ENCODE measurements at places on chromosomes 4 and X.

- no peak for DNase-seq
Measured at GRCh38 chr4:110268352-110268751, 69.9 kb upstream of the ELOVL6 start.

GRCh38 chrX:33817266-33817665, 314.8 kb downstream of the FAM47A start:
- DNase-seq = no peak

DNA sequence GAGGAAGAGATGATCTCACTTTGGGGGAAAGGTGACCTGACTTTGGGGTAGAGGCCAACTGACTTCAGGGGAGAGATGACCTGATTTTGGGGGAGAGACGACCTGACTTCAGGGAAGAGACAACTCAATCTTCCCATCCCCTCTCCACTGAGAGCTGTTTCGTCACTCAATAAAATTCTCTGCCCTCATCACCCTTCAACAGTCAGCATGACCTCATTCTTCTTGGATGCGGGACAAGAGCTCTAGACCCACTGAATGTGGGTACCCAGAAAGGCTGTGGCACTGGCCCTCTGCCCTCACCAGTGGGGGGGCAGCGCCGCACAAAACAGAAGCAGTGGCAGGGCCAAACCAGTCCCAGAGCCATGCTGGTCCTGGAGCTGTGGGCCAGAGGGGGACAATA, 34.6 kb downstream of the ATXN3L start:
- no peak for DNase-seq

DNA sequence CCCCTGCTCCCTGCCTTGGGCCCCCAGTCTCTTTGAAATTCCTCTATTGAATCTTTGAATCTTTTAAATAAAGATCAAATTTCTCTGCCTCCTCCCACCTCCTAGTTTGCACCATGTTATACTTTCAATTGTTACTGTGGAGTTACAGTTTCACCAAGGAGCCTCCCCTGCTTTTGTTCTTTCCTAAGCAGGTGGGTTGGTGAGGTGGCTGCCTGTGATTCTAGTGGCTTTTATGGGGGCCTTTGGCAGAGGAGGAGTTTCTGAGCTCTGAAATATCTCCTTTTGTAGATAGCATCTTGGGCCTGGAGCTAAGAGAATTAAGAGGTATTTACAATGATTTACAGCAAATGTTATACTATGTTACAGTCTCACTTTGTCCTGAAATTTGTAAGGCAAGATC, 133.8 kb upstream of the STX18 start:
- DNase-seq = no peak

DNA sequence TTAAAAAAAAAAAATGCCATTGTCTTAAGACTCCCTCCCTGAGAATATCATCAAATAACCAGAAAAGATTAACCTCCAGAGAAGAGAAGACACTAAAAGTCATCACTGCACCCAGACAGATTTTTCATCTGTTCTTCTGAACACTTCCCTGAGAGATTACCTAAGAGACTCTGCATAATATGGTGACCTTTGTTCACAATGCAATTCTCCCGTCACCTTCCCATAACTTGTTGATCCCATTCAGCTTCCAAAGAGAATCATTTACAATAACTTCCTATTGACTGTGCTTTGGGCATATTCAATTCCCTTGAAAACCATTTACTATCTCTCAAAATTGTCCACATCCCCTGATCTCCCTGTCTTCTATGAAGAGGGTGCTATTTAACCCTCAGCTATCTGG, 85.1 kb upstream of the SMAD1 start:
- DNase-seq = no peak

- no peak for DNase-seq
Measured at GRCh38 chrX:9433596-9433995, 31.3 kb upstream of the TBL1X start.

DNA sequence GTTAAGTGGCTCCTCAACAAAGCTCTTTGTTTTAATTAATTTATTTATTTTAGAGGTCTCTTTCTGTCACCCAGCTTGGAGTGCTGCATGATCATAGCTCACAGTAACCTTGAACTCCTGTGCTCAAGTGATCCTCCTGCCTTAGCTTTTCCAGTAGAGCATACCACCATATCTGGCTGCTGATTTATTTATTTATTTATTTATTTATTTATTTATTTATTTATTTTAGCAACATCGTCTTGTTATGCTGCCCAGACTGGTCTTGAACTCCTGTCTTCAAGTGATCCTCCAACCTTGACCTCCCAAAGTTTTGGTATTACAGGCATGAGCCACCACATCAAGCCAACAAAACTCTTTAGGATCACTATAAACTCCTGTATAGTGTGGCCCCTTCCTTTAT, 15.8 kb upstream of the KLF8 start:
- no peak for DNase-seq

GRCh38 chrX:48823053-48823452, 3.3 kb upstream of the ERAS start:
- DNase-seq = no peak

DNA sequence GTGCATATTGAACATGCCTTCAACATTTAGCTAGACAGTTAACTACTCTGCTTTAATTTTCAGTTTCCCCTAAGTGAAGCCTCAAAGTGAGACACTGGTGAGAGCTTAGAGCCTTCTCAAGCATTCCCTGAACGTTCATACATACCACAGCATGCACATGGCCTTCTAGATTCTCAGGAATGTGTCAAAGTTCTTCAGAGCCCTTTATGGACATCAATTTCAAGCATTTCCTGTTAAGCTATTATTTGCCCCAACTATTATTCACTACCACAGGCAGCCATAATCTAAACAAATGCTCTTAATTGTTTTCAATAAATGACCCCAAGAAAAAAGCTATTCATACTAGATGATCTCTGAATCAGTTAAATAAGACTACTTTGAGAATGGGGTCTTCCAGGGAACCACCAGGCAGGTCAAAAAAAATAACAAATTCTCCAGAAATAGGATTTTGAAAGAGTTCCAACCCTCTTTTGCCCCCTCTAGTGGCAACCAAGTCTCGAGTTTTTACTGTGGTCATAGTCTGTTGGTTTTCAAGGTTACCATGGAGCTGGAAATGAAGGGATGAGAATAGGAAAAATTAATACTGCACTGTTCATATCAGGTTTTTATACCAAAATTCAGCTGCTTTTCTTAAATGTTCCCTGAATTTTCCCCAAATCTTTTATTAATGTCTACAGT, 235.4 kb downstream of the RAB28 start:
- no peak for DNase-seq

GRCh38 chr4:25860586-25861279, 2.1 kb downstream of the SEL1L3 start:
- peak; percentile 12 for DNase-seq
